ENCODE measurements at places on chromosomes 2 and 18. TPM values are rescaled to one million over a fixed set of nuclear protein-coding genes. Genes with fewer than 3 reads are reported as not detected.

- DNase-seq = peak; percentile 6
These were observed 14.7 kb downstream of the ROCK2 start for GRCh38 chr2:11329776-11330175.

- DNase-seq = no peak
These were observed 68.5 kb downstream of the MYO5B start for GRCh38 chr18:50126471-50126870.

The CHRNA1 gene
- total RNA-seq = not detected

DNA sequence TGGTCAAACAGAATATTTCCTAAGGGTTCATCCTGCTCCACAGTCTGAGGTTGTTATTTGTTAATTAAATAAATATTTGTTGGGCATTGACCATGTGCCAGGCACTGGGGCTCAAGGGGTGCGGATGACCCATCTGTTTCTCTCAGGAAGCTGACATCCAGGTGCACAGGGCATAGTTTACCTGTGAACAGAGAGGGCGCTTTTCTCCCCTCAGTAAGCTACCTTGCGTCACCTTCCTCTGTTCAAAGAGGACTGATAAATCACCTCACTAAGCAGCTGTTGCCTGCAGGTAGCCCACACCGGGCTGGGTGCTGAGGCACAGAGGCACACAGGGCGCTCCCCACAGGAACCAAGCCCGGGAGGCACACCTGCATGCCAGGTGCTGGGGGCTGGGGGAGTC is 41.6 kb downstream of the SH3RF3 start:
- no peak for DNase-seq

GRCh38 chr18:79105455-79105854 is 36.3 kb downstream of the ATP9B start:
- no peak for DNase-seq

- DNase-seq = no peak
These were observed 65.0 kb downstream of the SCG2 start for GRCh38 chr2:223537115-223537514.

- DNase-seq = no peak
These were observed 292.0 kb upstream of the LRP1B start for GRCh38 chr2:142422769-142423168.

DNA sequence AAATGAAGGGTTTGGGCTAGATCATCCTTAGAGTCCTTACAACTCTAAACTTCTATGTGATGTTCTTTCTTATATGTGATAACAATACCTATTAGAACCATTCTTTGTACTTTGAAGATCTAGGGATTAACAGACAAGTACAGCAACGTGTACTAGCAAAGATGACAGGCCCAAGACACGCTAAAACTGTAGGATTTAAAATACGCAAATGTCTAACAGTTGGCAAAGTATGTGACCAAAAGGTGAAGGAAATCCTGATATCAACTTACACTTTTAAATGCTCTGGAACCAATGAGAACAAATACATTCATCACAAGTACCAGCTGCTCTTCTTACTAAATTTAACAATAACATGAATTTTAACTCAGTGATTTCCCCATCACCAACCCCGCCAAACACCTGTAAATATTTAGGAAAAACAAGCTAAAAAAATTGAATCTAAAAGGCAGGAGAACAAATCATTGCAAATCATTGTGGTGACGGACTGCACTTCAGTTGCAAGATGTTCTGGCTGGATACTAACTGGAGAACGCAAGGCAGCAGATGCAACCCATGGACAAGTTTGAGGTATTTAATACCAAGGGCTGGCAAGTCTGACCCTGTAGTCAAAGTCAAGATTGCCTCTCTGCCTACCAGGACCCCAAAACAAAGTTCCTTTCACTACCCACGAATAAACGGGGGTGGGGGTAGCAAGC is 1.4 kb downstream of the ANKRD44 start:
- DNase-seq = peak; percentile 80

All from Karpas-422 (cell line).